Nephron progenitor cell (in vitro differentiated cells): ENCODE measurements at places on chromosomes 4 and X.

- no peaks in the 10 kb centered on the region for H3K36me3 ChIP-seq
- peaks cover 55% of the 10 kb centered on the region for H3K4me1 ChIP-seq
- no peak overlapping the region for H3K4me3 ChIP-seq
- no peak for DNase-seq
- H3K27ac ChIP-seq: no peak overlapping the region
Observed at GRCh38 chr4:159175989-159176375, 73.1 kb downstream of the RAPGEF2 start.

DNA sequence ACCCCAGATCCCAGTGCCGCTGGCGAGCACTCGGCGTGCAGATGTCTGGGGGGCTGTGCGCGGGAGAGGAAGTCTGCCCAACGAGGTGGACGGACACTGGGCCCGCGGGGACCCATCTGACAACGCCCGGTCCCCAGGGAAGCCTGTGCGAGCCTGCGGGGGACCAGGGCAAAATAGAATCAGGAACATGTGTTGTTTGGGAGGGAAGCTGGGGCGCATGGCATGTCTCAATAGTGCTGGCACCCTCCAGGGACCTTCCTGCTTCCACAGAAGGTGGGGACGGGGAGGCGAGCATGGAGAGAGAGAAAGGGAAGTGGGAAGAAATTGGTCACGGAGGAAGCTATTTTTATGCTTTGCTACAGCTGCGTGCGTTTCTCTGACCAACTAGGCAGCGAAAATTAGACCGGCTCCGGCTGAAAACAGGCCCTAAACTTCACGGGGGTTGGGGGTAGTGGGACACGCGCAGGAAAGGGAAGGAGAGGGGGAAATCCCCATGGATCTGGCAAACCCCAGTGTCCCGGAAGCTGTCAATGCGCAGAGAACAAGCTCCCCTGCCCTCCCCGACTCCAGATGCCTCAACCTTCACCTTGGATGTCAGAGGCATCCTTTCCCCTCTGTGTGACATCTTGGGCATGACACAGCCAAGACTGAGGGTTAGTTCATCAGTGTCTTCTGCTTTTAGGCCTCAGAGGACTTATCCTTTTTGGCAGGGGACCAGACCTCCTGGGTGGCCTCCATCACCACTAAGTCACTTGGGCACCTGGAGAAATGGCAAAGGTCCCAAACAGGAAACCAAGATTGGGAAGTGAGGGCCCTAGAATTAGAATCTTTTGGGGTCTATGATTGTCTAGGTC lies 169.8 kb upstream of the BCOR start:
- peaks cover 40% of the 10 kb centered on the region for H3K27me3 ChIP-seq
- H3K36me3 ChIP-seq: no peaks in the 10 kb centered on the region
- H3K4me3 ChIP-seq: peak overlapping the region; percentile 73
- peaks cover 30% of the 10 kb centered on the region for H3K4me1 ChIP-seq
- no peak overlapping the region for H3K27ac ChIP-seq
- no peak for DNase-seq

- no peak overlapping the region for H3K27ac ChIP-seq
- no peaks in the 10 kb centered on the region for H3K27me3 ChIP-seq
- no peak for DNase-seq
Observed at GRCh38 chr4:130591091-130591490, 1495.1 kb downstream of the C4orf33 start.

DNA sequence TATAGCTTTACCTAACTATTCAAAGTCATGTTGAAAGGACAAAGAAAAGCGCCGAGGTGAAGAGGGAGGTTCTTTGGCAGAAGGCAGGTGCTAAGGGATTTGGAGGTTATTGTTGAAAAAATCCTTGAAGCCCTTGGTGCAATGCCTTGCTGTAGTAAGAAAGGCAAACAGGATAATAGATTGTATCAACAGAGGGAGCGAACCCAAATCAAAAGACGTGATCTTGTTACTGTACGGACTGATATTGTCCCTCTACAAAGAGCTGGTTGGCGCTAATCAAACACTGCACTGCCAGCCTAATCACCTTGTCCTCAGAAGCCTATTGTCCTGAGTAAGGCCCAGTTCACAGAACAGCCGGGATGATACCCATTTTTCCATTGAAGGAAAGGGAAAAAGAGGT lies 182.9 kb downstream of the ZIC3 start:
- H3K4me3 ChIP-seq: no peak overlapping the region
- H3K27ac ChIP-seq: no peak overlapping the region
- peaks cover 2% of the 10 kb centered on the region for H3K27me3 ChIP-seq
- peaks cover 60% of the 10 kb centered on the region for H3K4me1 ChIP-seq
- H3K36me3 ChIP-seq: no peaks in the 10 kb centered on the region

DNA sequence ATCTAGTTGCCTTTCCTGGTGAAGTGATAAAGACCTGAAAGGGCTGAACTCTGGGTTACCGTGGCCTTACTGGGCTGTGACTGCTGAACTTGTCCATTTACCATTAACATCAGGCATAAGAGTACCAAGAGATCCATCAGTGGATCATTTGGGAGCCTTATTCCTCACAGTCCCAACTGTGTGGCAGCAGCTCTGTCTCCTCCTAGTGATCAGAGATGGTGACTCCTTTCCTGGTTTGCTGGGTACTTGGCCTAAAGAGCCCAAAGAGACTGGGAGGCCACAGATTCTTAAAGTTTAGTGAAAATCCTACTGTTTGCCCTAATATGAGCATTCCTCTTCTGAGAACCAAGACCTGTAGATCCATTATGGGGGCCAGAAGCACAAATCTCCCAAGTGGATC lies 56.3 kb upstream of the ATP6AP2 start:
- H3K36me3 ChIP-seq: no peaks in the 10 kb centered on the region
- no peak overlapping the region for H3K27ac ChIP-seq
- DNase-seq: no peak
- peaks cover 21% of the 10 kb centered on the region for H3K4me1 ChIP-seq
- peaks cover 19% of the 10 kb centered on the region for H3K27me3 ChIP-seq

GRCh38 chr4:92305148-92305877 lies 1.5 kb downstream of the GRID2 start:
- H3K4me3 ChIP-seq: peak overlapping the region; percentile 88
- peaks cover 57% of the 10 kb centered on the region for H3K27me3 ChIP-seq
- DNase-seq: peak; percentile 85
- no peaks in the 10 kb centered on the region for H3K36me3 ChIP-seq
- H3K27ac ChIP-seq: no peak overlapping the region

GRCh38 chr4:124783847-124784246 lies 71.3 kb upstream of the ANKRD50 start:
- peaks cover 10% of the 10 kb centered on the region for H3K4me1 ChIP-seq
- H3K27me3 ChIP-seq: peaks cover 3% of the 10 kb centered on the region
- H3K36me3 ChIP-seq: no peaks in the 10 kb centered on the region
- no peak overlapping the region for H3K27ac ChIP-seq
- no peak overlapping the region for H3K4me3 ChIP-seq
- no peak for DNase-seq

DNA sequence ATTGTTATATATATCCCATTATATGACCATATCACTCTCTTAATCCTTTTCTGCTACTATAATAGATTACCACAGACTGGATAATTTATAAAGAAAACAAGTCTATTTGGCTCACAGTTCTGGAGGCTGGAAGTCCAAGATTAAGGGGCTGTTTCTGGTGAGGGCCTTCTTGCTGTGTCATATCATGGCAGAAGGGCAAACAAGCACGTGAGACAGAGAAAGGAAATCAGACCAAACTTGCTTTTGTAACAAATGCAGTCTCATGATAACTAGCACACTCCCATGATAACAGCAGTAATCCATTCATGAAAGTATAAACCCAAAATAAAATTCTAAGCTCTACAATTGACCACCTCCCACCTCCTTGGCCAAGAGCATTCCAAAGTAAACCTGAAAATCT lies 16.3 kb upstream of the TAB3 start:
- H3K27ac ChIP-seq: no peak overlapping the region
- peaks cover 1% of the 10 kb centered on the region for H3K27me3 ChIP-seq
- no peaks in the 10 kb centered on the region for H3K36me3 ChIP-seq

GRCh38 chr4:183906739-183907651 lies 1.9 kb downstream of the STOX2 start:
- peaks cover 9% of the 10 kb centered on the region for H3K36me3 ChIP-seq
- peak overlapping the region; percentile 92 for H3K4me3 ChIP-seq
- peak; percentile 51 for DNase-seq
- H3K27me3 ChIP-seq: peaks cover 14% of the 10 kb centered on the region

DNA sequence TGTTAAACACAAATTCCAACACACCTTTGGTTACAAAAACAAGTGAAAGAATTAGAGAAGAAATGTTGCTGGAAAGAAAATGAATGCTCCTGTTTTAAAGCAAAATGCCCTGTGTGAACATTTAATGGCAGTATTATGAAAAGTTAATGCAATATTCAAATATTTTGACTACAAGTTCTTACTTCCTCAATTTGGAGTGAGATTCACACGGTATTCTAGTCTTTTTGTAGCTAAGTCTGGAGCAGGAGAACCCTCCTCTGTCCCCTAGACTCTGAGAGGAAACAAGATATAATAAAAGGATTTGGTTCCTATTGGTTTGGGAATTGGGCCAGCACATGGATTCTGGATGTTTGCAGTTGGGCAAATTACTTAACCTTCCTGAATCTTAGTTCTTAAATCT lies 12.7 kb downstream of the MAD2L1 start:
- no peak for DNase-seq
- no peak overlapping the region for H3K27ac ChIP-seq
- peaks cover 9% of the 10 kb centered on the region for H3K36me3 ChIP-seq
- H3K4me3 ChIP-seq: no peak overlapping the region

- H3K36me3 ChIP-seq: no peaks in the 10 kb centered on the region
- no peak overlapping the region for H3K4me3 ChIP-seq
- H3K4me1 ChIP-seq: no peaks in the 10 kb centered on the region
- peak; percentile 44 for DNase-seq
- H3K27ac ChIP-seq: no peak overlapping the region
Observed at GRCh38 chrX:53445977-53446376, 11.8 kb upstream of the HSD17B10 start.

DNA sequence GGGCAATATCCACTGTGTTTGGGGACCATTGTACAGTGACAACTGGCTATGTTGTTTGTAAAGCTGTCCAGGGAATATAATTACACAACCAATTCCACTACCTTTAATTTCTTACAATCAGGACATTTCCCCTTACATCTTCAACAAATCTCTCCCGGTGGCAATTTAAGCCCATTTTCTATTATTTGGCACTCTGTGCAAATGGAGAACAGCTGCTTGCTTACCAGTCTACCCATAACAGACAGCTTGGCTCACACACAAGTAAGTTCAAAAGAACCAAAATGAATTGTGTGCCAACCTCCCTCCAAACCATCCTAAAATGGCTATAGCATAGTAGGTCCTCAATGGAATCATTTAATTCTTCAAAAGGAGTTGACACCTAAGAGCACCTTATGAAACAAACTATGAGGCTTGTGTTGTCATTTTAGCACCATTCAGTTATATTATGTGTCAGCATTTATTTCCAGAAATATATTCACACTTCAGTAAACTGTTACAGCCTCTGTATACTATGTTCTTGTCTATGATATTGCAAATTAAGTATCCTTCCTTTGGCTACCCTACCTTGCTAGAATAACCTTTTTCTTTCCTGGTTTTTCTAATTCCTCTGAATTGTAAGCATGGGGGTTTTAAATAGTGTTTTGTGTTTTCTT lies 18.4 kb downstream of the GABRA4 start:
- peaks cover 2% of the 10 kb centered on the region for H3K27me3 ChIP-seq
- no peaks in the 10 kb centered on the region for H3K36me3 ChIP-seq
- no peak for DNase-seq
- H3K4me1 ChIP-seq: peaks cover 10% of the 10 kb centered on the region
- no peak overlapping the region for H3K4me3 ChIP-seq

- H3K4me1 ChIP-seq: peaks cover 27% of the 10 kb centered on the region
- no peak for DNase-seq
- peaks cover 3% of the 10 kb centered on the region for H3K27me3 ChIP-seq
- no peak overlapping the region for H3K27ac ChIP-seq
Observed at GRCh38 chr4:183638436-183638835, 20.5 kb downstream of the RWDD4 start.

DNA sequence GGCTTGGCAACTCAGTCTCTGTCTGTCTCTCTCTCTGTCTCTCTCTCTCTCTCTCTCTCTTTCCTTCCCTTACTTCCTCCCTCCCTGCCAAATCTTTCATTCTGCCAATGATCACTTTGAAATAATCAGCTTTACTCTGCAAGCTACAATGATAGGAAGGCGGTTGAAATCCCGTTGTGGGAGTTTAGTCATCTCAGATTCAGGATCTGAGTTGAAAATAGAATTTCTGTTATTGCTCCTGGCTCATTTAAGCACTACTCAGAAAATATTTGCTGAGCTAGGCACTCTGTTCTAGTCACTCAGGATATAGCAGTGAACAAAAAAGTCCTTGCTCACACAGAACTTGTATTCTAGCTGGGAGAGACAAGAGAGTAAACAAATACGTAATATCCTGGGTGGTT lies 56.3 kb upstream of the DCTD start:
- no peaks in the 10 kb centered on the region for H3K4me1 ChIP-seq
- H3K27ac ChIP-seq: no peak overlapping the region
- H3K27me3 ChIP-seq: peaks cover 7% of the 10 kb centered on the region
- no peak for DNase-seq

DNA sequence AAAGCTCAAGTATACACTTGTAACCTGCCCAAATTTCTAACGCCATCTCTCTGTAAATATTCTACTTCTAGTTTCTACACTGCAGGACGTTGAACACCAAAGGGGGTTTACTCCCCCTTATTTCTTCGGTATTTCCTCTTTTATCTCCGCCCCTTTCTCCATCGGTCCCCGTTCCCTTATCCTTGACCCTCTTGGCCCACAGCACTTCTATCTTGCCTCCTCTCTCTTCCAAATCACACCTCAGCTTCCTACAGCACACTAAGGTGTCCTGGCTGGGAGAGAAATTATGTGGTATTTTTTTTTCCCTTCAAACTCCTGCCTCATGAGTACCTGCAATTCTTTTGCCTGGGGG lies 715 bp downstream of the ZMAT1 start:
- peak overlapping the region; percentile 87 for H3K4me3 ChIP-seq
- DNase-seq: no peak
- peaks cover 5% of the 10 kb centered on the region for H3K36me3 ChIP-seq

GRCh38 chrX:134622813-134623185 lies 35.5 kb downstream of the PLAC1 start:
- DNase-seq: no peak
- no peak overlapping the region for H3K27ac ChIP-seq
- H3K36me3 ChIP-seq: no peaks in the 10 kb centered on the region
- peaks cover 17% of the 10 kb centered on the region for H3K4me1 ChIP-seq
- no peak overlapping the region for H3K4me3 ChIP-seq
- peaks cover 8% of the 10 kb centered on the region for H3K27me3 ChIP-seq

DNA sequence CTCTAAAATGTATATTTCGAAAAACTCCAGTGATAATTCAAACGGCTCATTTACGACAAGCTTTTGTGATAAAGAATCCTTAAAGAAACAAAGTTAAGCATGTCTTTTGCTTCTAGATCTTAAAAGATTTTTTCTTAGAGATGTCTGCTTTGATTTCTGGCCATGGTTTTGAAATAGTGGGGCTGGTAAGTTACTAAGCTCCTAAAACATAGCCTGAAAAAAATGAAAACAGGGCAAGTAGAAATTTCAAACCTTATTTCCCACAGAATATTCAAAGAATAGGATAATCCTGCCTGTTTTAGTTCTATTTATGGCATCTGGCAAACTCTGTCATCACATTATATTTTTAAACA lies 318.3 kb downstream of the ARHGAP24 start:
- peaks cover 2% of the 10 kb centered on the region for H3K27me3 ChIP-seq
- no peak overlapping the region for H3K4me3 ChIP-seq
- DNase-seq: no peak
- peaks cover 21% of the 10 kb centered on the region for H3K36me3 ChIP-seq
